ENCODE measurements at places on chromosomes 2 and 18. TPM values are rescaled to one million over a fixed set of nuclear protein-coding genes. Genes with fewer than 3 reads are reported as not detected.

MMADHC gene
- total RNA-seq: 35.8 TPM

C18orf54 gene
- total RNA-seq: 0.96 TPM

IL36G gene
- total RNA-seq: not detected

ONECUT2 gene
- 0.11 TPM for total RNA-seq

Data from ascending aorta (tissue), 2 donors.